Activated CD8-positive, alpha-beta T cell treated with anti-CD3 and anti-CD28 coated beads, Interleukin-2, amount 10 ng/mL, durations not matched to agents 7 days and 5 days (primary cell): ENCODE measurements at places on chromosomes 4 and X. TPM values are rescaled to one million over a fixed set of nuclear protein-coding genes. Genes with fewer than 3 reads are reported as not detected.

Gene NWD2
- not detected for total RNA-seq

Gene HOPX
- 67.4 TPM for total RNA-seq

Gene HTR2C
- total RNA-seq: not detected

Gene HPGD
- total RNA-seq: 19.5 TPM
